Uterus (tissue), 4 donors: ENCODE measurements at places on chromosomes 5 and 9. TPM values are rescaled to one million over a fixed set of nuclear protein-coding genes. Genes with fewer than 3 reads are reported as not detected.

KIF20A gene
- total RNA-seq, result not detected

CXCL14 gene
- 1.4 TPM for total RNA-seq

C5orf52 gene
- not detected for total RNA-seq

DNA sequence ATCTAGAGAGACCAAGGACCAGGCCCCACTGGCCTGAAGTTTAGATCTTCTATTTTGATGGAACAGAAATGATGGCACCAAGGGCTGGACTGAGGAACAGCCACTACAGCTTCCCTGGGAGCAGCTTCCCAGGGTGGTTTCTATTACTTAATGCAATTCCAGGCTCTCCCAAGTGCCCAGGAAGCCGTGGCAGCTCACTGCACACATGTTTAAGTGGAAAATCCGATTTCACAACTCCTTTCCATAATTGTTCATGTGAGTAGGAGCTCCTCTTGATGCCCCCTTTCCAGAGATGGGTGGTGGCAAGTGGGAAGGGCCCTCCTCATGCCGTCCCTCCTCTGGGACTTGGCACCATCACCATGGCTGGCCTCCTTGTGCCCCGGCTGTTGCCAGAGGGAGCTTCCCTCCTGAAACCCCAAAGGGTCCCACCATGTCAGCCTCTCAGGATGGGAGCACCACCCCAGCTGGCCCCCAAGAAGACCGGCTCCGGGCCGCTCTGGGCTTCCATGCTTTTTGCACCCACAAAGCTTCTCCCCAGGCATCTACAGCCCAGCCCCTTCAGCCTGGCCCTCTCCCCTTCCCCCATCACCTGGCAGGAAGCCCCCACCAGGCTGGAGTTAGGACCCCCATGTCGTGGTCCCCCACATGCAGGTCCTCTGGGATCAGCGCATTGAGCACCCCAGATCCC is 9.1 kb upstream of the UBAC1 start:
- DNase-seq, result no peak

DNA sequence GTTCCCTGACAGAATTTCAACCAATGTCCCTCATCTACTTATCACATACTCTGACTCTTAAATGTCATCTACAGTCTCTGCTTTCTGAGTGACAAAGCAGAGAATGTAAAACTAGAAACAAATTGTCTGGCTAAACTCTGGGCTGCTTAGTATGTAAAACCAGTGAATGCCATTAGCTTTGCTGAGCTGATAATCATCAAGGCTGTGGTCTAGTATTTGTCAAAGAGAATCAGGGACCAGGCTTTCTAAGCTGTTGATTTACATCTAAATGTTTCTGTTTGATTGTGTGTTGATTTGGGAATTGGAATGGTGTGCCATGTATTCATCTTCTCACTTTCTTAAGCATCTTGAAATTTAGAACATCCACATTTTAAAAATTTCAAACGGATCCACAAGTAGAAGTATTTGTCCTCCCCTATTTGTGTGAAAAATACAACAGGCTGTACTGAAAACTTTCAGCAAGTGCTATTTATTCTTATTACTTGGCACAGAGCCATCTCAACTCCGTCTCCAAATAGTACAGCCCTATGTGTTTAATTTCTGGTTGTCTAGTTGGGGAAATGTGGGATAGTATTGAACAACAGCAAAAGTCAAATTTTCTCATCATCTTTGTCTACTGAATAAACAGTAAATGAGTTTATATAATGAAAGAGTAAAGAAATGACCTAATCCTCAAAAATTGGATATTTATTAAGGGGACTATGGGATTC is 251.5 kb downstream of the KCTD16 start:
- no peak for DNase-seq

DNA sequence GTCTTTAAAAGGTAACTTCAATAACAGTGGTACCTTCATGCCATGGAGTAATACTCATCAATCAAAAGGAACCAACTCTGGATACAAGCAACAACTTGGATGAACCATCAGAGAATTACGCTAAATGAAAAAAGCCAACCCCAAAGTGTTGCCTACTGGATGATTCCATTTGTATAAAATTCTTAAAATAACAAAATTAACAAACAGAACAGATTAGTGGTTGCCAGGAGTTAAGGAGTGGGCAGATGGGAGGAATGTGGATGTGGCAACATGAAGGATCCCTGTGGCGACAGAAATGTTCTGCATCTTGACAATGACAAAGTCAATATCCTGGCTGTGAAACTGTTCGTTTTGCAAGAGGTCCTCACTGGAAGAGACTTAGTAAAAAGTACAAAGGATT is 50.5 kb downstream of the SPTLC1 start:
- no peak for DNase-seq

DNA sequence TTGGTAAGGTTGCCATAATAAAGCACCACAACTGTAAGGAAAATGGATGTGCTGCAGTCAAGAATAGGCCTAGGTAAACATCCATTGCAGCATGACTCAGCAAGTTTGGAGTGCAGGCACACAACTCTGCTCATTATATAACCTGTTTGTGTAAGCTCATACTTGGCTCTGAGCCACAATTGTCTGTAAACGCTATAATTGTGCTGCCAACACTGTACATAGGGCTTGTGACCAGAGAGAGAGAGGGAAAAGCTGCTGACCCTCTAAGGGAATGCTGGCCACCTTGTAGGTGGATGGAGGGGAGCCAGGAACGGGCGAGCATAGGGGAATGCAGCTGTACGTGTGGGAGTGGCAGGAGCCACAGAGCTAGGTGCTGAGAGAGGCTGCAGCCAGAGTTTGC is 2186.5 kb upstream of the ACO1 start:
- DNase-seq, result no peak

DNA sequence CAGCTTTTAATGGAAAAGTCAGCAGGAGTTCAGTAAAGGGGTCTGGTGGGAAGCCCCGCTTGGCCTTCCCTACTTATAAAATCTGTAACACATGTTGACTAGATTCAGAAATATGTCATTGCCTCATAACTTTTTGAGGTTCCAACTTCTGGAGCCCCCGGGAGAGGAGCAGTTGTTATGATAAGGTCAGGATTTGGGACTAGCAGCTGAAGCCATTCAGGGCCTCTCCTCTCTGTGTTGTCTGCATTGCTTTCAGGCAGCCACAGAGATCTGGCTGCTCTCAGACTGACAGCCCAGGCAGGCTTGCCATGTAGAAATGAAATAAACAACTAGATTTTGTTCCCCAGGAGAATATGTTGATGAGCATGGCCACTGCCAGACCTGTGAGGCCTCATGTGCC is 167.1 kb downstream of the RFK start:
- no peak for DNase-seq
